ENCODE measurements at places on chromosomes 16 and 17. TPM values are rescaled to one million over a fixed set of nuclear protein-coding genes. Genes with fewer than 3 reads are reported as not detected.

Gene RND2
- 0.20 TPM for polyA plus RNA-seq

Gene SLFN13
- polyA plus RNA-seq, result 1.0 TPM

Gene POLR2A
- polyA plus RNA-seq, result 17.5 TPM

Gene TP53TG3C
- not detected for polyA plus RNA-seq

Gene ZFP3
- polyA plus RNA-seq, result 3.0 TPM

Gene EVPLL
- polyA plus RNA-seq, result 1.7 TPM

Gene BAIAP3
- 0.10 TPM for polyA plus RNA-seq

Gene DOC2A
- 0.26 TPM for polyA plus RNA-seq

Gene VPS4A
- 25.3 TPM for polyA plus RNA-seq

Gene PDE6G
- polyA plus RNA-seq, result not detected

Gene WNT9B
- 0.12 TPM for polyA plus RNA-seq

Gene MT1G
- 9.8 TPM for polyA plus RNA-seq

Gene NDRG4
- polyA plus RNA-seq, result 4.3 TPM

Gene MT4
- not detected for polyA plus RNA-seq

Gene ABR
- 43.7 TPM for polyA plus RNA-seq

Gene PRRT2
- not detected for polyA plus RNA-seq

Gene ETV4
- 49.7 TPM for polyA plus RNA-seq

Gene NHERF2
- polyA plus RNA-seq, result 9.0 TPM

Gene CMC2
- polyA plus RNA-seq, result 92.2 TPM

Gene PPM1D
- polyA plus RNA-seq, result 2.6 TPM

Gene CACNG1
- not detected for polyA plus RNA-seq

Gene CA4
- polyA plus RNA-seq, result not detected

Gene PIRT
- not detected for polyA plus RNA-seq

Gene RHBDL3
- polyA plus RNA-seq, result not detected

Gene CCR7
- polyA plus RNA-seq, result 0.63 TPM

Gene PIGS
- 21.8 TPM for polyA plus RNA-seq

Gene SNX11
- 23.9 TPM for polyA plus RNA-seq

Gene WFDC1
- polyA plus RNA-seq, result not detected

Gene SLC16A3
- 35.7 TPM for polyA plus RNA-seq

Gene KCNJ12
- 0.04 TPM for polyA plus RNA-seq

Gene PERCC1
- not detected for polyA plus RNA-seq

Gene CTRB2
- polyA plus RNA-seq, result not detected

Gene NUBP2
- polyA plus RNA-seq, result 24.4 TPM

Gene TRAF7
- polyA plus RNA-seq, result 45.9 TPM

Gene C17orf107
- 0.31 TPM for polyA plus RNA-seq

Gene OTOP2
- not detected for polyA plus RNA-seq

Gene NEK8
- polyA plus RNA-seq, result 4.3 TPM

Gene CHST5
- polyA plus RNA-seq, result 0.12 TPM

Gene CDRT4
- 0.79 TPM for polyA plus RNA-seq

Gene TNFRSF17
- polyA plus RNA-seq, result 0.13 TPM

Gene ZNF18
- 8.4 TPM for polyA plus RNA-seq

Gene LPCAT2
- 34.2 TPM for polyA plus RNA-seq

Gene TMEM238L
- 0.26 TPM for polyA plus RNA-seq

Gene STAT3
- 55.8 TPM for polyA plus RNA-seq

Gene KRT31
- 24.9 TPM for polyA plus RNA-seq

Gene ITGAD
- polyA plus RNA-seq, result not detected

Gene ITGB3
- polyA plus RNA-seq, result not detected

Gene CCDC200
- not detected for polyA plus RNA-seq

Gene NPIPA8
- polyA plus RNA-seq, result 0.88 TPM

Gene FOXC2
- not detected for polyA plus RNA-seq

Gene CSF3
- 0.84 TPM for polyA plus RNA-seq

Gene G6PC1
- not detected for polyA plus RNA-seq

Gene KRT27
- not detected for polyA plus RNA-seq

Gene MYL4
- polyA plus RNA-seq, result not detected
